ENCODE measurements at places on chromosomes 6 and 20.

- DNase-seq, result no peak
Observed at GRCh38 chr6:80477591-80477990, 371.1 kb downstream of the BCKDHB start.

DNA sequence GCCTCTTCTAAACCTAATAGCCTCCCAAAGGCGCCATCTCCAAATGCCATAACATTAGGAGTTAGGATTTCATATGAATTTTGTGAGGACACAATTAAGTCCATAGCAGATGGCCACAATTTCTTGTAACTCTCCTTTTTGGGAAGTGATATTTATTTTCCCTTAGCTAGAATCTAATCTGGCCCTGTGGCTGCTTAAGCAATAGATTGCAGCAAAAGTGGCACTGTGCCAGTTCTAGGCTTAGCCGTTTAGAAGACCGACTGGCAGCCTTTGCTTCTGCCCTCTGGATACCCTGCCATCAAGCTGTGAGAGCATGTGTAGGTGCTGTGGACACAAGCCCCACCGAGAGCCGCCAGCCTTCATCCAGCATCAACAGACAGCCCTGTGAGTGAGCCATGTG lies 15.9 kb upstream of the ADGB start:
- no peak for DNase-seq

DNA sequence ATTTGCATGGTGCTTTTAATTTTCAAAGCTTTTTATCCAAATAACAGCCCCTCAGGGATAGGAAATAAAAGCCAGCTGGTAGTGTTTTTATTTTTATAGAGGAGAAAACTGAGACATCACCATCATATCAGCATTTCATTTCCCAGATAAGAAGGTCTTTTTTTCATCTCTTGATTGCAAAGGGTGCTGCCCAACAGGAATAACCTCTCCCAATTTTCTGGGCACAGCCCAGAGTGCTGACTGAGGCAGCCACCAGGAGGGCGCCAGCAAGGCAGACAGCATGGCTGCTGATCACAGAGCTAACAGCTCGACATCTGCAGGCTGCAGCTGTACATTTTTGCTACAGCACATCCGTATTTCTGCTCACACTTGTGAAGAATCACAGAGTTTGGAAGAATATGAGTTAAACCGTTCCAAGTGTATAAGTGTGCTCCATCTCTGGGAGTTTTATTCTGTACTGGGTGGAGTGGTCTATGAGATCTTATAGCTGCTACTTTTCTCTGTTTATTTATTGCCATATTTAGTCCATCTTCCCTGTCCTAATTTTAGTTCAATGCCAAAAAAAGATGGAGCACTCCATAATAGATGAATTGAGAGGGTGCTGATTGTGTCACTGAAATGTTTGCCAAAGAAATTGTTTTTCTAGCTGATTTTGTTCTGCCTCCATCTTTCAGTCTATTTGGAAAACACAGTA lies 85.5 kb upstream of the C20orf144 start:
- no peak for DNase-seq

- DNase-seq, result no peak
Observed at GRCh38 chr6:34049395-34050342, 96.2 kb downstream of the GRM4 start.

GRCh38 chr6:138907167-138907566 lies 80.9 kb downstream of the REPS1 start:
- no peak for DNase-seq

GRCh38 chr6:113684382-113684901 lies 172.7 kb upstream of the MARCKS start:
- no peak for DNase-seq

DNA sequence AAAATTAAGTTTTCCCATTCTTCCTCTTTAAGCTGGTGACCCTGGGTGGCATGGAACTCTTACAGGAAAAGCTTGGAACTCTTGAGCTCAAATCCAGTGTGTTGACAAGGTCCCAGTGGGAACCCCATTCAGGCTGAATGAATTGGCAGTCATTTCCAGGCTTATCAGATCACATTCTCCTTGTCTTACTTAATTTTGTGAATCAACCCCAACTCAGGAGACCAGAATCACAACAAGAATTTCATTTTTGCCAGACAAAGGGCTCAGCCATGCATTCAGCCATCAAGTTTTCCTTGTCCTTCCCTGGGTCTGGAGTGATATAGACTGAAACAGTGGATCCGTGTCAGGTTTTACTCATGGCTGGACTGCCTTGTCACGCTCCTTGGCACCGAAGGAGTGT lies 92.1 kb upstream of the EEF1E1 start:
- no peak for DNase-seq

- no peak for DNase-seq
Observed at GRCh38 chr6:15339081-15339480, 93.2 kb downstream of the JARID2 start.

GRCh38 chr20:63529861-63530787 lies 7.1 kb downstream of the PTK6 start:
- DNase-seq, result no peak

GRCh38 chr20:22846863-22847262 lies 188.2 kb upstream of the SSTR4 start:
- no peak for DNase-seq

- DNase-seq, result no peak
Observed at GRCh38 chr20:375265-375889, 5.2 kb upstream of the TRIB3 start.

DNA sequence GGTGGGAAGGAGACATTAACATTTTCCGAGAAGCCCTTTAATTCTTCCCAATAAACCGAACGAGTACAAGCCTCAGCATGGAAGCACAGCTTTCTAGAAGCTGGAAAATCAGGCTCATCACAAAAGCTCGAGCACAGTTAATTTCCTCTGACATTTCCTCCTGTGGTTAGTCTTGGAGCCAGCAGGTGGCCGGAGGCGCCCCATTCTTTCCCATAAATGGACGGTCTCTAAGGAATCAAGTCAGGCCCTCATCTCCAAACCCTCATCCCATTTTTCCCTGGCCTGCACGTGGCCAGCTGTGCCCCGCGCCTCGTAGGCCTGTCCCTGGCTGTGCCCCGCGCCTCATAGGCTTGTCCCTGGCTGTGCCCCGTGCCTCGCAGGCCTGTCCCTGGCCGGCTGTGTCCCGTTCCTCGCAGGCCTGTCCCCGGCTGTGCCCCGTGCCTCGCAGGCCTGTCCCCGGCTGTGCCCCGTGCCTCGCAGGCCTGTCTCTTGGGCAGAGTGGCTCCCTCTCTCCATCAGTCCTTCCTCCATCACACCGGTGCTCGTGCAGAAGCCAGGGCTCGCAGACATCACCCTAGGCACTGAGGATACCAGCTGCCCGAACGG lies 19.7 kb upstream of the NTSR1 start:
- DNase-seq, result no peak

GRCh38 chr20:60641879-60642447 lies 610.1 kb upstream of the CDH4 start:
- DNase-seq, result no peak

GRCh38 chr6:292506-293192 lies 362 bp downstream of the DUSP22 start:
- DNase-seq, result peak; percentile 72

- DNase-seq, result no peak
Observed at GRCh38 chr20:19739351-19739750, 18.7 kb upstream of the RIN2 start.

DNA sequence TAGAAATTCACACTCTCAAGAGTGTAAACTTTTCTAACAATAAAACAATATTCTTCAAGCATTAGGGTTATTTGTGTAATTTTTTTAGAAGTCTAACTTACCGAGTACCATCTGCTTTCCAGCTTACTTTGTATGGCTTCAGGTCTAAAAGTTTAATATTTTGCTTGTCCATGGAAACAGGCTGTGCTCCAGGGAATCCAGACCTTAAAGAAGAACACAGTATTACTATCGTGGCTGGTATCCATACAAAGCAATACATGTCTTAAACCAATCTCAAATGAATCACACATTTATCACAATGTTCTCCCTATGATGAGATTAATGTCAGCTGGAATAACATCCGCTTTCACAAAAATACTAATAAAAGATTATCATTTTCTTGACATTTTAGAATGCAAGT lies 73.0 kb downstream of the RNGTT start:
- DNase-seq, result no peak

GRCh38 chr6:122803171-122803661 lies 14.2 kb downstream of the SMPDL3A start:
- no peak for DNase-seq

DNA sequence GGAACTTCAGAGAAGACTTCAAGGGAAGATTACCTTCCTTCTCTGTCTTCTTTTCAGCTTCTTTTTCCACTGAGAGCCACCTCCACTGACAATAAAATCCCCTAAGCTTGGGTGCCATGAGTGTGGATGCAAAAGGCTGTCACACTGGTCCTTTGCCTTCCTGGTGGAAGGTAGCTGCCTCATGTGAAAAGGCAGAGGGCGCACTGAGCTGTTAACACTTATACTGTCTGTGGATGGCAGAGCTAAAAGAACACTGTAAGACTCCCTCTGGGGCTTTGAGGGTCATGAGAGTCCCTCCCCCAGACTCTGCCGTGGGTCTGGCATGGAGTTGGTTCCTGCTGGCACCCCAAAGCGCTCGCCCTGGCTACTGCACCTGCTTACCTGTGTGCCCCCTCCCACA lies 536.7 kb upstream of the IMPG1 start:
- DNase-seq, result no peak

DNA sequence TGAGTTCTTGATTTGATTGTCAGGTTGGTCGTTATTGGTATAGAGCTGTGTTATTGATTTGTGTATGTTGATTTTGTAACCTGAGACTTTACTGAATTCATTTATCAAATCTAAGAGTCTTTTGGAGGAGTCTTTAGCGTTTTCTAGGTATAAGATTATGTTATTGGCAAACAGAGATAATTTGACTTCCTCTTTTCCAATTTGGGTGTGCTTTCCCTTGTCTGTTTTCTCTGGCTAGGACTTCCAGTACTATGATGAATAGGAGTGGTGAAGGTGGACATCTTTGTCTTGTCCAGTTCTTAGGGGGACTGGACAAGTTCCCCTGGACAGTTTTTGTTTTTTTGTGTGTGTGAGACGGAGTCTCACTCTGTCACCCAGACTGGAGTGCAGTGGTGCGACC lies 17.4 kb downstream of the HLA-DOA start:
- no peak for DNase-seq

DNA sequence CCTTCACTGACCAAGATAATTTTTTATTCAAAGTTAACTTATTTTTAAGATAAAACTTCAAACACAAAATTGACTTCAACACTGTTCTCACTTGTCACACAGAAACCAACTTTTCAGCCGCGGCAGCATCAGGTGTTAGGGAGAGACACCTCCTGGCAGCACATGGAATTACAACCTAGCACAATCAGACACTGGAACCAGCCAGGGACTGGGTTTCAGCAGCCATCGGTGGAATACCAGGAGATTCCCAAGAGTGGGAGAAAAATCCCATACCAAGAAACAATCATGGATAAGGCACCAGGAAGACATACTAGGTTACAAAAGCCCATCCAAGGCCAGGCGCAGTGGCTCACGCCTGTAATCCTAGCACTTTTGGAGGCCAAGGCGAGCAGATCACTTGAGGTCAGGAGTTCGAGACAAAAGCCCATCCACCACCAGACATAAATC lies 70.0 kb downstream of the SNX5 start:
- peak; percentile 47 for DNase-seq

GRCh38 chr20:32537657-32538525 lies 47.2 kb downstream of the NOL4L start:
- no peak for DNase-seq

GRCh38 chr6:126764104-126764503 lies 354.4 kb upstream of the RSPO3 start:
- DNase-seq, result no peak

- no peak for DNase-seq
Observed at GRCh38 chr6:37965964-37966676, 146.6 kb downstream of the ZFAND3 start.

- DNase-seq, result peak; percentile 73
Observed at GRCh38 chr6:3456898-3457709, at the start of gene SLC22A23. Gene SLC22A23, minus strand, starts transcription at chr6:3457050. Its CDS starts 491 bp downstream, at chr6:3456559.

GRCh38 chr20:50416269-50417022 lies 93.7 kb upstream of the PTPN1 start:
- no peak for DNase-seq

DNA sequence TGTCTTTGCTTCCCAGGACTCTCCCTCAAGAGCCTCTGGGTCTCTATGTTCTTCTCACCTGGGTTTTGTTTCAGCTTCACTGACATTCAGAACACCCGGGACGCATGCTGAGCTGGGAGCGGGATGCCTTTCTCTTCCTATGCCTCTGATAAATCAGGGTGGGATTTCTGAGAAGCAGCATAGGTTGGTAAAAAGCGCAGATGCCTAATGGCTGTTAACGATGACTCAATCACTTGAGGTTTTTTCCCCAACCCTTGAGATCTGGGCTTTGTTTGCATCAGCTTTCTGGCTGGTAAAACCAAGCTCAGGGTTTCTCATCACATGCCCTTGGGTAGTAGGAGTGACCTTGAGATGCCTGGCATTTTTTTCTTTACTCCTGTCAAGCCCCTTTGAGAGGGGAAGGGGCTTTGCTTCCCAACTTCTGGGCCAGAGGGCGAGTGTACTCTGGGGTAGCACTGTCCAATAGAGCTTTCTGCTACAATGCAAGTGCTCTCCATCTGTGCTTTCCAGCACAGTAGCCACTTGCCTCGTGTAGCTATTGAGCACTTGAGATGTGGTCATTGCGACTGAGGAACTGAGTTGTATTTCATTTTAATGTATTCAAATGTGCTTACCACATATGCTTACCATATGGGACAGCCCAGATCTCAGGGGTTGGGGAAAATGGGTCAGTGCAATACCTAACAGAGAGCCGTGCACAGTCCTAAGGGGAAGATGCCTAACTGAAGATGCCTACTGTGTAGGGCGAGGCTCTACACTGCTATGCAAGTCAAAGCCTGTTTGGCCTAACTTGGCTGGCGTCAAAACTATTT lies 69.1 kb downstream of the PPP1R14C start:
- DNase-seq, result no peak

DNA sequence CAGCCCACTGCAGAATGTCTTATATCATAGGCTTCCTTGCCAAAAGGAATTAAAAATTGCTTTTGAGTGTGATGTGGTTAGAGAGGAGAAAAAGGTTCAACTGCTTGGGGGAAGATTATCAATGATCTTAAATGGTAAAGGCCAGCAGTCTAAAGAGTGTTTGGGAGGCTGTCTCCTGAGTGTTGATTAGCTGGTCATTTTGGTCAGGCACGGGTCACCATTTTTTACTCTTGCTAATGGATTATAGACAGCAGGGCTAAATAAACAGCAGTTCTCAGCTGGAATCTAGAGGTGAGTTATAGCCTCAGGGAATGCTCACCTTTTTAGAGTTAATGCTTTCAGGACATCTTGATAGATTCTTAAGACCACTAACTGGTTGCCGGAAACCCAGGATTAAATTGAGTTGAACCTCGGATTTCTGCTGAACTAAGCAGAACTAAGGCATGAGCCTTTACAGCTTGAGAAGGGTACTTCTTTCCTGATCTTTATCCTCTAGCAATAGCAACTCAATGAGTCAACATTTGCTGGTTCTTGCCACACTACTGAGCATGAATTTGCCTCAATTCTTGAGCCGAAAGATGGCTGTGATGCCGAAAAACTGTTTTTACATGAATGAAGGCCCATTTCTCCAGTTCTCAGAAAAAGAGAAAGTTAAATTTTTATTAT lies 120.4 kb downstream of the LRRC1 start:
- no peak for DNase-seq

DNA sequence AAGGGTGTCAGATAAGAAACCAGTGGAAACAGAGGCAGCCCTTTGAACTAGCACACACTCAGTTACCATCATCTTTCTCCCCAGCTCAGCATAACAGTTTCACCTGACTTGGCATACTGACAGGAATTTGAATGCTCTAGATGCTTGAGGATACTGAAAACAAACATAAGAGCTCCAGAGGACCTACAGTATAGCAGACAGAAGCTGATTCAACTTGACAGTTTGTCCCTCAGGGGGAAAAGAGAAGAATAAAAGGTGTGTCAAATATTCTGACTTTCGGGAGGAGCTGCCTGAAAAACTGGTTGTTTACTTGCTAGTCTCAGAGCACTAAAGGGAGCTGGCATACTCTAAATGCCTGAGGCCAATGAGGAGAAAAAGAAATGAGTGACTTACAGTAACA lies 35.1 kb downstream of the EYS start:
- no peak for DNase-seq

All from T-helper 9 cell (primary cell).